ENCODE measurements at places on chromosomes 11 and 22.

DNA sequence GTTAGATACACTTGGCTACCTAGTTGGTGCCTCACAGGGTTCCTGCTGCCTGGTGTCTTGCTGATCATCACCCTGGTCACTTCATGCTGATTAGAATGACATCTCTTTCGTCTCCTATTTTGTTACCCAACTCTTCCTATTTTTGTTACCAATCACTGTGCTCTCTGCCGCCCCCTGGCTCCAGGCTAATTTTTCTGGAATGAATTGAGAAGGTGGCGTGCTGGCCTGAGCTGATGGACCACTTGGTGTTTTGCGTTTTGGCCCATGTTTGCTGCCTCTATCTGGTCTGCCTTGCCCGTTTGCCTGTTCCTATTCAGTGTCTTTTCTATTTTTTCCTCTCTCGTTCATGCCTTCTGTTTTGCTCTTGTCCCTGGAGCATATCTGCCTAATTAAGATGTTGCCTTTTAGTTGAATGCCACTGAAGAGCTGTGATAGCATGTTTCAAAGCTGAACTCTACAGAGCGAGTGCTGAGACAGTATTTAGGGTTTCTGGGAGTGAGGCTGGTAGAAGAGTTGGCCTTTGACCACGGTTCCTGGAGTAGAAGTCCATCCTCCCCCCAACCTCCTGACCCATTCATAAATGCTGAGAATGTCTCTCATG, 5.9 kb upstream of the ATF4 start:
- peak; percentile 41 for DNase-seq

DNA sequence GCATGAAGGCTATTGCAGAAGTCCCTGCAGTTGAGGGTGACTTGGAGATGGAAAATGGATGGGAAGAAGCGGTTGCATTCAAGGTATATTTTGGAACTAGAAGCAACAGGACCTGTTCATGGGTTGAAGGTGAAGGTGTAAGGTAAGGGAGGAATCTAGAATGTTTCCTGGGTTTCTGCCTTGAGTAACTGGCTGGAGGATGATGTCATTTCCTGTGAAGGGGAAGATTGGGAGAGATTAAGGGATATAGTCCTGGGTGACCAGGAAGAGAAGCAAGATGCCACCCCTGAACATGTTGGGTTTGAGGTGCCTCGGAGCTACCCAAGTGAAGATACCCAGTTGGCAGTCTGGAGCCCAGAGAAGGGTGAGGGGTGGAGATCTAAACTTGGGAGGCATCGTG, 12.1 kb upstream of the MOGAT2 start:
- no peak for DNase-seq

DNA sequence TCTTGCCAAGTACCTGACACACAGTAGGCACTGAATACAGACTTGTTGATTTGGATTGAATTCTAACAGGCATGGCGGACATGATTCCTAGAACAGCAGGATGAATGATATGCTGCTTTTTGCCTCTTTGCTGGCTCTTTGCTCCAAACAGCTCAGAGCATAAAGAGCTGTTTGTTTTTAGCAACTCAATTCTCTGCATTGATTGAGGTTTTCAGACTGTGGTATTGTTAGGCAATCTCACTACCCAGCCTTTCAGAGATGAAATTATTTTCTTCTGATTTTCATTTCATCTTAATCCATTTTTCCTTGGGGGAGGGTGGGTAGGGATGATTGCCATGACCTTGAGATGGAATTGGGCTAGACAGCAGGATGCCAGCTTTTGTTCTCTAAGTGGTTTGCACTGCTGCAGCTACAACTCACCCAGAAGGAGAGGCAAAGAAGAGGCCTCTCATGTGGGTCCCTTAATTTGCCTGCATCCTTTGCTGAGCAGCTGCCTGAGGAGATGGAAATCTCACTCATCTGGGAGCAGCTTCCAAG, 20.5 kb downstream of the COA4 start:
- no peak for DNase-seq

DNA sequence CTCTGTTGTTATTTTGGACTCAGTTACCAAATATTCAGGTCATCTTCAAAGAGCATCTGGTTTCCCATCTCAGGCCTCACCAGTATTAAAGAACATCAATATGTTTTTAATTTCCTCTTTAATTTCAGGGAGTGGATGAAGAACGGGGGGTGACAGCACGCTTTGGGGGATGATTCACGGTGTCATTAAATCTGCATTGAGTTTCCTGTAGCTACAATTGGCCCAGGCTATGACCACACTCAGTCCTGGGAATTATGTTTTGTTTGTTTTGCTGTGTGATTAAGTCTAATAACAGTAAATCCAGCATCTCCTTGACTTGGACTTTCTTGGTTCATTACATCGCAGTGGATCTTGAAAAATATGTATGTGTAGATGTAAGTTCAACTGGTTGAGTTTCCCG, 149.7 kb upstream of the SEZ6L start:
- DNase-seq = no peak

Data from endothelial cell of umbilical vein (primary cell).